NCI-H2107 (cell line): ENCODE measurements at places on chromosomes 5 and 9.
A peak's percentile ranks its signal among the peaks of the same experiment; 100 is the strongest.

GRCh38 chr5:67246108-67246507 is 49.5 kb upstream of the CD180 start:
- DNase-seq: peak; percentile 13

- no peak for DNase-seq
Observed at GRCh38 chr9:83656032-83656680, 33.2 kb downstream of the IDNK start.

GRCh38 chr5:174516741-174517140 is 207.6 kb upstream of the MSX2 start:
- DNase-seq: no peak

DNA sequence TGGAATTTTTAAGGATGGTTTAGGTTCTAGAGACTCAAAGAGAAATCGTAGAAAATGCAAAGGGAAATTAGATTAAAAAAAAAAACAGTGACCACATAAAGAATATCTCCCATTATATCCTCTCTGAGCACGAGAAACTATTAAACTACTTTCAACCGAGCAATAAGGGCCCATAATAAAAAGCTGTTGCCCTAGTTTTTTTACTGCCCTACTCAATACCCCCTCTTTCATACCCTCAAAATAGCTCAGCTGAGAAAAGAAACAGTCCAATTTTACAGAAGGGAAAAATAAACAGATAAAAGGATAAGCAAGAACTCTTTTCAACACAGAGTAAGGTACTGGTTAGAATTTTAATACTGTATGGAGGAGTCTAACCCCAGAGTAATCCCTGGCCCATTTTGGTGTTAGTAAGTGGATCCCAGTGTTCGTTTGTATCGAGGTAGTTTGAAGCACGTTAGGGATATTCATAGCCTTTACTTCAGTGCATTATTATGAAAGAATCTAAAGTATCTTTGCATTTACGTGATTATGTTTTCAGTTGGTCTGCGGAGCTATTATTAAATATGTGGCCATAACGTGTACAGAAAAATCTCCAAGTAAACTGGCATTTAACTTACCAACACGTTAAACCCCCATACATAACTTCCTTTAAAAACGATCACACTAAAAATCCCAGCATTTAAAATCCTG is 980 bp upstream of the RHOBTB3 start:
- DNase-seq: no peak

DNA sequence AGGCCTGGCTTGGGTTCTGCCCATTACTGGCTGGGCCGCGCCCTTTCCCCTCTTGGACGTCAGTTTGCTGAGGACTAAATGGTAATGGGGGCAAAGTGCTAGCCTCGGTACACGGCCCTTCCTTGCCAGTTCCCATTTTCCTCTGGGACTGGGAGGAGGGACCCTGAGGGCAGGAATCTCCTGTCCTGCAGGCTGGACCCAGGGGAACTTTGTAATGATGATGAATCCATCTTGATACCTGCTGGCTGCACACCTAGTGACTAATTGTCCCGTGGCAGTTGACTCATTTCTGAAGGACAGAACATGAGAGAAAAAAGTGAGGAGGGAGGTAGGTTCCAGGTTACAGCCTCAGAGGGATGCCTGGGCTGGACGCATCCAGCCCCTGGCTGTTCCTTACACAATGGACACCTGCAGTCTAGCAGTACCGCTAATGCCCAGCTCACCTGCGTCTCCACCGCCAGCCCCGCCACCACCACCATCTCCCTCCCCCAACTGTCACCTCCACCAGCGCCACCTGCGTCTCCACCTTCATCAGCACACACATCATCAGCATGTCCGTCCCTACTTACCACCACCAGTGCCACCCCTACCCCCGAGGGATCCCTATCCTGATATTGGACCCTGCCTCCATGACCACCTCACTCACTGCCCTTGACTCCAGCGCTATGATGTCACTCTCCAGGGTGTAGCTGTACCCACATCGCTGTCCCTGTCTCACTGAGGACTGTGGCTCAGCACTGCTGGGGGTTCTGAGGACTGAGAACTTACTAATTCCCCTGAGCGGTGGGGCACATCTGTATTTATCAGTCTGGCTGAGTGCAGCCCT is 4.3 kb downstream of the CDHR2 start:
- no peak for DNase-seq

DNA sequence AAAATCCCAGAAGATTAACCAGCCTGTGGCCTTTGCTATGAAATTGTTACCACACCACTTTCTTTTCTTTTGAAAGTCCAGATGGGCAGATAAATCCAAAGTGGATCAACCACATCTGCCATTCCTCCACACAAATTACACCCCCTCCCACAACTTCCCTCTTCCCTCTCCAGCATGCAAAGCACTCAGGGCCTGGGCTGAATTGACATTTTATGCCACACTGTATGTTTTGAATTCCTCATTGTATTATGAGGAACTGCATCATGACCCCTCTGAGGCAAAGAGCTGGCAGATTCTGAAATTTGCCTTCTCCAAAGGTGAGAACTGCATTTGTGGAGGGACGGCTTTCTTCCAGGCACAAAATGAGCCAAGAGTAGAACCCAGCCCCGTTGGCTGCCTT is 589.2 kb upstream of the KLF4 start:
- DNase-seq: no peak

DNA sequence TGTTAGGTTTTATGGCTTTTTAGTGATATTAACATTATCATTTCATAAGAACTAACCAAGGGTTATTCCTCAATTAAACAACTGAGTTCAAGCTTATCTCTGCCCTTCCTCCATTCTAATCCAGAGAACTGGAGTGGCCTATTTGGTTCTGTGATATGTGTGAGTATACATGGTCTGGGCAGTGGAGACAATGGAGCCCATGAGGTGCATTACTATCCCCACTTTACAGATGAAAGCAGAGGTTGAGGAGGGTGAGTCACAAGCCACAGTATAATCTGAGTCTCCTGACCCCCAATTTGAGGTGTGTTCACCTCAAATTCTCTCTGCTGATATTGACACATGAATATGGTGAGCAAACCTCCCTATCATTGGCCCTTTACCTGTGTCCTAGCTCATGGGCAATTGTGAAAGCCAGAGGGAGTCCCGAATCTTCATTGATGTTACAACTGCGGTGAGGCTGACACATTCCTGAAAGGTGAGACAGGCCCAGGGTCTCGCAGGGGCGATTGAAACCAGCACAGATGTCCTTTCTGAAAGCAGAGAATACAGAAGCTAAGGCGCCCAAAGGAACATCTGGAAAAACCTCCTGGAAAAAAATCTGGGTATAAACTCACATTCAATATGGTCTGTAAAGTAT is 217.2 kb downstream of the TARS1 start:
- no peak for DNase-seq

DNA sequence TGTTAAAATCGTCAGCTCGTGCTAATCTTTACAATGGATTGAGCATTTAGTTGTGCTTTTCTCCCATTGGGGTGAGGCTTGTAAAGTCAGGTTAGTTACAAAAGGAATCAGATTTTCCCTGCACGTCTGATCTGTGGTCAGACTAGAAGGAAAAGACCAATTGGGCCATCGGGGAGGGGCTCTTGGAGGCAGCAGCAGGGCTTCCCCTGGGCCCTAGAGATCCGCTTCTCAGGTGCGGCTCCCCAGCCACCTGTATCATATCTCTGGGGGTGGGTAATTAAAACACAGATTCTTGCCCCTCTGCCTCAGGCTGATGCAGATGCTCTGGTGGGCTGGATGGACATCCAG is 200.3 kb downstream of the HSPA4 start:
- no peak for DNase-seq

- no peak for DNase-seq
Observed at GRCh38 chr5:133307275-133307674, 255.5 kb downstream of the HSPA4 start.

DNA sequence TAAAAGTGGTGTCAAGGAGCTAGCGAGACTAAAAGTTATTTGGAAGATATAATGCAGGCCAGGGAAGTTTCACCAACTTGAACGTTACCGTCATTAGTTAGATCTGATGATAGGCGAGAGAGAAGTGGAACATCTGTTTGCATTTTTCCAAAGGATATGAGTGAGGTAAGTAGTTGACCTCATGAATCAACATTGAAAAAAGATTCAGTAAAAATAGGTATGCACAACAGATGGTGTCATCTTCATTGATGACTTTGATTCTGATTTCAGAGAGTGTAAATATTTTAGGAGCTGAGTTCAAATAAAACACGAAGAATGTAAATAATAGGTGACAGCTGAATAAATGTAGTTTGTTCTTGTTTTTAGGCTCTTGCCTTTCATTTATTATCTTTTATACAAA is 998.9 kb upstream of the CDH6 start:
- no peak for DNase-seq

- no peak for DNase-seq
Observed at GRCh38 chr5:156479849-156480248, 152.9 kb downstream of the SGCD start.

- DNase-seq: no peak
Observed at GRCh38 chr5:54162184-54162583, 148.2 kb downstream of the ARL15 start.
